ENCODE measurements at places on chromosomes 7 and 10.

- no peak for DNase-seq
Measured at GRCh38 chr10:14549496-14549895, 218.8 kb upstream of the FRMD4A start.

DNA sequence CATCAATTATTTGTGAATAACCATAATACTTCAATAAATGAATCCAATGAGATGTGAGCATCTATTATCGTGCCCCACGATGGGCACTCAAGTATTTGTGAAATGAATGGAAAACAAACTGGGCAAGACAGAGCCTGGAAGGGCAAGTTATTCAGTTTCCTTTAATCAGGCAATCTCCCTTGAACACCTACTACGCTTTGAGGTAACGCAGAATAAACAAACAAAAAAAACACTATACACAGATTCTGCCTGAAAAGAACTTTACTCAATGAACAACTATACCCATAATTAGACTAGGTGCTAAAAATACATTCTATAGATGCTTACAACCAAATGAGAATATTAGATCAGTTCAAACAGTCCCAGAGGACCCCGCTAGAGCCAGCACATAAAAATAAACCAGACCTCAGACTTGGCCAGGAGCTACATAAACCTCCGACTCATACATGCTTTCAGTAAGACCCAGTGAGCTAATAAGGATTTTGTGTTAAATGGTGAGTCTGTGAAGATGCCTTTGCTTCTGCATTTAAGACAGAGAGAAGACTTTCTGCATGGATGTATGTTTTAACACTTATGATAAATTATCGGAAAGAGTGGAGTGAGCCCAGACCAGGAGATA lies 121.3 kb downstream of the MPP7 start:
- DNase-seq = no peak

DNA sequence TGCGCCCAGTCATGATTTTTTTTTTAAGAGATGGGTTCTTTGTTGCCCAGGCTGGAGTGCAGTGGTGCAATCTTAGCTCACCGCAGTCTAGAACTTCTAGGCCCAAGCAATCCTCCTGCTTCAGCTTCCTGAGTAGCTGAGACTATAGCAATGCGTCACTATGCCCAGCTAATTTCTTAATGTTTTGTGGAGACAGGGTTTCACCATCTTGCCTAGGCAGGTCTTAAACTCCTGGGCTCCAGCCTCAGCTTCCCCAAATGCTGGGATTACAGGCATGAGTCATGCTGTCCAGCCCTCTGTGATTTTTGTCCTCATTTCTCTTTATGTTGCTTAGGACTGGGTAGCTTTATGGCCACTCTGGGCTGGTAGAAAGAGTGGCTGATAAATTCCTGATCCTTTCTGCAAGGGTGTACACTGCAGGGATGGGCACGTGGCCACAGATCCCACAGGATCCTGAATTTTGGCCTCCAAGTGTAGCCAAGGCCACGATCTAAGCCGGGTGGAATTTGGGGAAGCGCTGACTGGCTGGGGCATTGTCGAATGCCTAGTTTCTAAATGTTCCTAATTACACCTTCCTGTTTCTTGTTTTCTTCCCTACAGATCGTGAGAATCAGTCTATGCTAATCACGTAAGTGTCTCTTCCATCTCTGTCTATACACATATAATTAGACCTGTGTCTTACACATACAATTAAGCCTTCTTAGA lies 24.1 kb upstream of the MYH16 start:
- no peak for DNase-seq

- no peak for DNase-seq
Measured at GRCh38 chr7:141660259-141660658, 41.7 kb downstream of the DENND11 start.

DNA sequence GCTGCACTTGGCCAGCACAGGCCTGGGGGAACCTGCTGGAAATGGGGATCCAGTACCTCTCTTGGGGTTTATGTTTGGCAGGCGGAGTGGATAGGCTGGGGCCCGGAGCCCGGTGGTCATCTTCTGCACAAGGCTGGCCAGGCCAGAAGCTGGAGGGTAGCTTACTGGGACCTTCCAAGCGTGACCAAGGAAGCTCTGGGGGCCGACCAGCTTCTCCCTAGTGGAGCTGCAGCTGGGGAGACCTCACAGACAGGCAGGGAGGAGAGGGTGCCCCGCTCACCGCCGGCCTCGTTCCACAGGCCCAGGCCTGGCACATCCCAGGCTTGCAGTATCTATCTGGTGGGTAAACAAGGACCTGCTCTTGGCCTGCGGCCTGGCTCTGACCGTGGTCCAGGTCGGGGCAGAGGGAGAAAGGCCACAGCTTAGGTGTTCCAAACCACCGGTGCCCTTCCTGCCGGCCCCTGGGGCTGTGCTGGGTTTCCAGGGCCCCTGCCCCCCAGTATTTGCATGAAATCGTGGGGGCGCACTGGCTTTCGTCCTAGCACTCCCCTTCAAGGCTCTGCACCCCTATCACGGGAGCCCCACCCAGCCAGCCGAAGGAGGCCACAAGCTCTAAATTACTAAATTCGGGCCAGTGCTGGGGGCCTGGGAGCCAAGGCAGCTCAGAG lies 1.5 kb upstream of the ELFN1 start:
- DNase-seq = no peak

DNA sequence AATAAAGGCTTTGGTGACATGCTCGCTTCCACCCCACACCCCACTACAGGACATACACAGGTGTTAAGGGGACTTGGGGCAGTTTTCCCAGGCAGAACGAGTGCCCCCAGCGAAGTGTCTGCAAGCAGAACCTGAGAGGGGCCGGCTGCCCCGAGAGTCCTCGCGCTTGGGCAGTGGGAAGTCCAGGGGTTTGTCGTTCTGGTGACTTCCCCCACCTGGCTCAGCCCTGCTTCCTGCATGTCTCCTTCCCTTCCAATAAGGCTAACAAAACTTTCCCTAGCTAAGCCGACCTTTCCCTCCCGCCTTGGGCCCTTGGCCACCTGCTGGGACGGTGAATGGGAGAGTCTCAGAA lies 916 bp downstream of the VWA2 start:
- no peak for DNase-seq

DNA sequence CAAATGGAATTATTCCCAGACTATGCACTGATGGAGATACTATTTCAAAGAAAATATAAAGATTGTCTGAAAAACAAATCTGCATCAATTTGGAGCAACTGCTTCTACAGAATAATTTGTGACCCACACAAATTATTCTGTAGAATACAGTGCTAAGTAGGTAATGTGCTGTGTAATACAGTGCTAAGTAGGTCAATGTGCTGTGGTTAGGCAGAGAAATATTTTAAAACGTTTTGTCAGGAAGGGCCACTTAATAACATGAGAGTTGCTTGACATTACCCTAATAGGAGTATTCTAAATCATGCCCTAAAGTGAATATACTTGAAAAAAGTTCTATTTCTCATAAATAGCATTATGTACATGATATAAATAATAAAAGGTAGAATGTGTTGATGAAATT lies 116.5 kb upstream of the KCND2 start:
- no peak for DNase-seq

DNA sequence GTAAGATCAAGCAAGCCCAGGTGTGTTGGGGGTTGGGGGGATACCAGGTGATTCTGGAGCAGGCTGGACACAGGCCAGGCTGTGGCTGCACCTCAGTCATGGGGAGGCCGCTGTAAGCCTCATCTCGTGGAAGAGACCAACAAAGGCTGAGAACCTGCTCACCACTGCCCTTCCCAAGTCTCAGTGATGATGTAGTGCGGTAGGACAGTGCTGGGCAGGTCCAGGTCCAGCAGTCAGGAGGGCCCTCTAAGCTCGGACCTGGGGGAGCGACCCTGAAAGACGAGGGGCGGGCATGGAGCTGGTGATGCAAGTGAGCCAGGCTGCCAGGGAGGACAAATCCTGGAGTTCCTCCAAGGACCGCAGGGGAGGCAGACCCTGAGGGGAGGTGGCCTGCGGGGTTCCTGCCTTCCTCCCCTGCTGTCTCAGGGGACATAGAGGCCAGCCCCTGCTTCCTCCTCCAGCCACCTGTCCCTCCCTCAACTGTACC lies 3.3 kb upstream of the PWWP2B start:
- no peak for DNase-seq
